NK-92 treated with Interleukin-12 subunit alpha and Interleukin-12 subunit beta, amount 100 ng/mL, for 24 hours (cell line): ENCODE measurements at places on chromosomes 12 and 14.

DNA sequence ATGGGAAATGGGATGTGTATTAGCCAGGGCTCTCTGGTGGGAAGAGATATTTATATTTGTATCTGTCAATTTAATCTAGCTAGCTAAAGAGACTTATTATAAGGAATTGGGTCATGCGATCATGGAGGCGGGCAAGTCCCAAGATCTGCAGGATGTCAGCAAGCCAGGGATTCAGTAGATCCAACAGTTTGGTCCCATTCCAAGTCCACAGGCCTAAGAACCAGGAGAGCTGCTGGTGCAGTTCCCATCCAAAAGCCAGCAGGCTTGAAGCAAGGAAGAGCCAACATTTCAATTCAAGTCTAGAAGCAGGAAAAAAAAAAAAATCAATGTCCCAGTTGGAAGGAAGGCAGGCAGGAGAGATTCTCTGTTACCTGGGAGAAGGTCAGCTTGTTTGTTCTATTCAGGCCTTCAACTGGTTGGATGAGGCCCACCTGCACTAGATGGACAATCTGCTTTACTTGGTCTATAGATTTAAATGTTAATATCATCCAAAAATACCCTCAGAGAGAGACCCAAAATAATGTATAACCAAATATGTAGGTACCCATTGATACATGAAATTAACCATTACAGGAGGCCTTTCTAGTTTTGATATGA lies 60.7 kb upstream of the BCAT1 start:
- no peak for DNase-seq

DNA sequence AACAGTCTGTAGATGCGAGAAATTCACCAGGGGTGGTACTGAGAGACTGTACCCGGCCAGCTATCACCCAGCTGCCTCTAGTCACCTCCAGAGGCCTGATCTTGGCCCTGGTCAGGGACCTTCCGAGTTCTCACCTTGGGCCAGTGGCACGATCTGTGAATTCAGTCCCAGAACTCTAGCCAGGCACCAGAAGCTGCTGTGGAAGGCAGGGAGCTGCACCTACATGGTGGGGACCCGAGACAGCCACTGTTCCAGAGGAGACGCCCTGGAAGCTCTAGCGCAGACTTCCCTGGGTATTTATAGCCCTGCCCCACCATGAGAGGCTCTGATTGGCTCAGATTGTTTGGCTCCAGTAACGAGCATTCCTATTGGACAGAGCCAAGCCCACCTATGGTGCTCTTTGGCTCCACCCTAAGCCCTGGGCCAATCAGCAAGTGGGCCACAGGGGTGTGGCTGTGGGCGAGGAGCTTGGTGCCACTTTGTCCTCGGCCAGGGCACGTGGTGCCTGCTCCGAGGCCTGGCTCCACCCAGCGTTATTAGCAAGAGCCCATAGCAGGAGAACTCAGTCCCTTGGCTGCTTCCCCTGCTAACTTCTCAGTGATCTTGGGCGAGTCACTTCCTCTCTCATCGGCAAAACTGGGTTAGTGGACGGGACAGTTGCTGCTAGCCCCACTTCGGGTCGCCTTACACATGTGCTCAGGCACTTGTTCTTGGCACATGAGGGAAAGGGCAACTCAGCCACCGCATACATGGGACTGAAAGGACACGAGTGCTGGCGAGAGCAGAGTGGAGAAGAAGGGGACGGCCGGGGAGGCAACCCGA lies 89.0 kb upstream of the BCL11B start:
- no peak for DNase-seq

DNA sequence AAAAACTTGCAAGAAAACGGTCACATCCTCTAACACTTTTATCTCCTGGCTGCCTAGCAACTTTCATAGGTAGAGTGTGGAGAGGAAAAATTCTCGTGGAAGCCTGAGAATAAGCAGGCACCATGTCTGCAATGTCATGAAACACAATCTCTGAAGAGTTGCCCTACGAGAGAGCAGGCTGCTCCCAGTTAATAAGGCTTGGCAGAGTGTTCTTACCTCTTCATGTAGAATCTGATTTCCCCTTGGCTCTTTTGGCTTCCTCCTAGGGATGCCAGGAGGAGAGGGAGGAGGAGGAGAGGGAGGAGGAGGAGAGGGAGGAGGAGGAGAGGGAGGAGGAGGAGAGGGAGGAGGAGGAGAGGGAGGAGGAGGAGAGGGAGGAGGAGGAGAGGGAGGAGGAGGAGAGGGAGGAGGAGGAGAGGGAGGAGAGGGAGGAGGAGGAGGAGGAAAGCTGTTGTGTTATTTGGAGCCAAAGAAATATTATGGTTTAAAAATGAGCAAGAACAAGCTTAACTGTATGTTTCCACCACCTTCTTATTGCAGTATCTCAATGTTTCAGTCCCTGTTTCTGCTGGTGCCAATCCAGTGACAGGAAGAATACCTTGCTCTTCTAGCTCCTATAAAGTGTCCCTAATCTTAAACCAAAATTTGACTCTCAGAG lies 52.9 kb downstream of the EGLN3 start:
- DNase-seq: no peak

- DNase-seq: no peak
These were observed 452.7 kb upstream of the PDE3A start for GRCh38 chr12:19915392-19916195.

- no peak for DNase-seq
These were observed 15.5 kb downstream of the CCDC63 start for GRCh38 chr12:110862329-110862728.

- no peak for DNase-seq
These were observed 1218.1 kb downstream of the GALC start for GRCh38 chr14:86774916-86775315.
